ENCODE measurements at places on chromosomes 4 and X.

DNA sequence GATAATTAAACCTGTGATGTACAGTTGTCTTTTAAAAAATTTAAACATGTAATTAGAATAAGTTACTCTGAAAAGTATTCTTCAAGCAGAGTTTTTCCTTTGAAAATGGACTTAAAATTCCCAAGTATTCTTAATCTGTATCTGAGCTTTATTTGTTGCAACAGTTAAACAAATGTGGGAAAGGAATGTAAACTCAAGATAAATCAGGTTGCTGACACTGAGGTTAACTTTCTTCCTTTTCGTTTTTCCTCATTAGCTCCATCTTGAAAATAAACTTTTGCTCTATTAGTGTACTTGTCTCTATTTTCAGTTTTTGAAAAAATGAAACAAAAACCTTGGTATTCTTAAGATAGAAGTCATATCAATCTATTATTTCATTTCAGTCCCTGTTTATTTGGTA is 144.5 kb upstream of the BMPR1B start:
- H3K27me3 ChIP-seq: no peaks in the 10 kb centered on the region
- H3K4me1 ChIP-seq: no peaks in the 10 kb centered on the region
- H3K27ac ChIP-seq: no peak overlapping the region

DNA sequence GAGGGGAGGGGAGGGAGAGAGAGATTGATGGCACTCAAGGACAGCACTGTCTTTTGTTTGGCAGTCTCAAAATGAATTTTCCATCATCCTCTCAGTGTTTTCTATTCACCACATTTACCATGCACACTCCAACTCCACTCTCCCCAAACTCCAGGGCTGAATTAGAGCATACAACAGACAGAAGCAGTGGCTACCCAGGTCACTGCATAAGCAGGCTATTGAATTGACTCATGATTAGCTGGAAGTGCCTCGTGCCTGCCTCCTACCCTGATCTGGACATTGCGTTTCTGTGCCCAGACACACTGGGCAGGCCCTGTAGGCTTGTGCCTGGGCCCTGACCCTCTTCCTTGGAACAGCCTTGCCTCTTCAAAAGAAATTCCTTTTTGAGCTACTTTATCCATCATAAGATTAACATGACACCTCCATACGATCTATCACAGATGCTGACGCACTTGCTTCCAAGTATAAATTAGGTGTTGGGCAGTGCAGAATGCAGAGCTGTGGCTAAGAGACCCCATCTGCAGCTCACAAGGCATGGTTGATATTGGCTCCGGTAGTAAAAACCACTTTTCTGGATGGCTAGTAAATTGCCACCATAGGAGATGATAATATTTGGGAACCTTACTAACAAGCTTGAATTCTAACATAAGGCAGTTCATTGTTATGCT is 752.9 kb downstream of the RPA4 start:
- no peaks in the 10 kb centered on the region for H3K36me3 ChIP-seq
- no peak for DNase-seq
- no peaks in the 10 kb centered on the region for H3K4me1 ChIP-seq
- H3K4me3 ChIP-seq: no peak overlapping the region

GRCh38 chrX:68847172-68847571 is 18.4 kb downstream of the EFNB1 start:
- no peaks in the 10 kb centered on the region for H3K36me3 ChIP-seq
- H3K4me1 ChIP-seq: peaks cover 9% of the 10 kb centered on the region
- no peak overlapping the region for H3K27ac ChIP-seq
- H3K27me3 ChIP-seq: no peaks in the 10 kb centered on the region
- no peak for DNase-seq

GRCh38 chr4:141713771-141714445 is 77.5 kb downstream of the IL15 start:
- no peak for DNase-seq
- no peaks in the 10 kb centered on the region for H3K36me3 ChIP-seq
- no peaks in the 10 kb centered on the region for H3K4me1 ChIP-seq
- no peaks in the 10 kb centered on the region for H3K27me3 ChIP-seq

- H3K4me1 ChIP-seq: peaks cover 28% of the 10 kb centered on the region
- DNase-seq: no peak
Observed at GRCh38 chr4:185722029-185722316, 90.0 kb downstream of the SORBS2 start.

DNA sequence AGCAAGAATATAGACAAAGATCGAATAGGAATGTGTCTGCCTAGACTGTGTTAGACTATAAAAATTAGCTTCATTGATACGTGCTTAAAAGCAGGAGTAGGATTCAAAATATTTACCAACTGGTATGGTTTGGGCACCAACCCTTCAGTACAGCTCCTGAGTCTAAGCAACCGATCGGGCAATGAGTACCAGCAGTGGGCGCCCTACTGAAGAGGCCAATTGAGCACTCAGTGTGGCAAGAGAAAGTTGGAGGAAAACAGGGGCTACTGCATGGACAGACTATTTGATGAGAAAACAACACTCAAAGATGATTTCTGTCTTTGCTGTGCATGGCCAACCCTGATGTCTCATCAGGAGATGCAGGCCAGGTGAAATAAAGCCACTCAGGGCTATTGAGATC is 176.0 kb upstream of the NWD2 start:
- no peaks in the 10 kb centered on the region for H3K36me3 ChIP-seq
- H3K4me3 ChIP-seq: no peak overlapping the region
- H3K27ac ChIP-seq: no peak overlapping the region
- H3K4me1 ChIP-seq: no peaks in the 10 kb centered on the region
- no peaks in the 10 kb centered on the region for H3K27me3 ChIP-seq

DNA sequence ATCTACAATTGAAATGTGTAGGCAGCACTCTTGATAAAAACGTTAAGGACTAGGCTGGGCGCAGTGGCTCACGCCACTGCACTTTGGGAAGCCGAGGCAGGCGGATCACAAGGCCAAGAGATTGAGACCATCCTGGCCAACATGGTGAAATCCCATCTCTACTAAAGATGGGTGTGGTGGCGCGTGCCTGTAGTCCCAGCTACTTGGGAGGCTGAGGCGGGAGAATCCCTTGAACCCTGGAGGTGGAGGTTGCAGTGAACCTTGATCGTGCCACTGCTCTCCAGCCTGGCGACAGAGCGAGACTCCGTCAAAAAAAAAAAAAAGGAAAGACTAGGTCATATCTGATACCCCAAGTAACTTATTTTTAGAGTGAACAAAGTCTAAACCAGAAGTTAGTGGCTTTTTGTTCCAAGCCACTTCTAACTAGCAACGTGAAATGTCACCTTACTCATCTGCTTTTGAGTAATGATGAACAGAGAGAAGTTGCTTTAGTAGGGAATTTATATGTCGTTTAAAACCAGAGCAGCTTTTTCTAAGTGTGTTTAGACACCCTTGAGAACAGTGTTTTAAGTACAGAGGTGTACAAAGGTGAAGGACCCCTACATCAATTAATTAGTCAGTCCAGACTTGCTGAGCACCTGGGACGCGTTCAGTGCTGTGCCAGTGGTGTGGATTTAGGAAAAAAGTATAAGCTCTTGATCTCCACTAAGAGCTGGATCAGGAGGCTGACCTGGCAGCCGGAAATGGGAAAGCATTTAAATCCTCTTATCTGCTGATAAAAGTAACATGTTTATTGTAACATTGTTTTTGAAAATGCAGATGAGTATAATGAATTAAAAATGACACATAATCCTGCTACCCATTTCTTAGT is 23.5 kb downstream of the SPRY1 start:
- H3K4me3 ChIP-seq: no peak overlapping the region
- H3K27ac ChIP-seq: no peak overlapping the region
- no peaks in the 10 kb centered on the region for H3K27me3 ChIP-seq
- H3K4me1 ChIP-seq: peaks cover 8% of the 10 kb centered on the region
- no peaks in the 10 kb centered on the region for H3K36me3 ChIP-seq

DNA sequence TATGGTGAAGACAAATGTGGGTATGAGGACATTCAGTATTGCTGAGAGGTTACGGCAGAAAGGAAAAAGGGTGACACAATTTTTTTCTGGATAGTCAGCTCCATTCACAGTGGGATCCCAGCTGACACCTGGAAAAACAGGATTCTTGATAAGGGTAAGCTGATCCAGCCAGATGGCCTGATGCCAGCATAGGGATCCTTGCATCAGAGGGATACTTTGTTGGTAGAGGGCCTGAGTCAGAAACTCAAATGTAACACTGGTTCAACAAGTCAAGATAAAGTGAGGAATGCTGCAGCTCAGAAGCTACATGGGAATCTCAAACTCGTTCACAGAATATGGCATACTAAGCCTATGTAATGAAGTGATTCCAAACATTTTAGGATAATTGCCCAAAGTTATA is 726.7 kb downstream of the C4orf33 start:
- no peaks in the 10 kb centered on the region for H3K36me3 ChIP-seq
- H3K27ac ChIP-seq: no peak overlapping the region

DNA sequence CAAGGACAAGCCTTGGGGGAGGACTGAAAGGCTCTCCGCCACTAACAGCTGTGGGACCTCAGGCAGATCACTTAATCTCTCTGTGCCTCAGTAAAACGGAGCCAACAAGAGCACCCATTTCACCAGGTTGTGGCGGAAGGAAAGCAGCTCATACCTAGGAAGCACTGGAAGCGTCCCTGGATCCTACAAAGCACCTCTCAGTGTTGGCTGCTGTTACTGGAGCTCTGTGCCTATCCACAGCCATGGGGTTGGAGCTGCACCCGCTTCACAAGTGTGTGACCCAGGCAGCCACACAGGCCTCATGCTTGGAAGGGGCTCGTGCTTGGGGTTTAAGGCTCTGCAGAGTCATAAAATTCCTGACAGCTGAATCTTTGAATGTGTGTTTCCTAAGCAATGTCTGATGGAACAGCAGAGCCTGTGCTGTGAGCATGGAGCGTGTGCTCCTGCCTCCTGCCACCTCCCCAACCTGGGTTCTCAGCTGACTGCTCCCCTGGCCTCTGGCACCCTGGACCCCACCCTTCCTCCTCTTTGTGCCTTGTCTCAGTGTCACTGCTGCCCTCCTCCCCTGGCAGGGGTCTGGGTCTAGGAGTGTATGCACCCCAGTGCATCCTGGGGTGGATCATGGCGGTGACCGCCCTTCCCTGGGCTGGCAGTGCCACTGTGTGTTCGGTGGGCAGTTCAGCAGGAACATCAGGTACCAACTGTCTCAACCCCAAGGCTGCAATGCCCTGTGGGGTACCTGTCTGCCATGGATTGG is 14.4 kb upstream of the MAN2B2 start:
- peaks cover 40% of the 10 kb centered on the region for H3K27me3 ChIP-seq
- H3K4me3 ChIP-seq: no peak overlapping the region
- H3K4me1 ChIP-seq: peaks cover 27% of the 10 kb centered on the region
- no peak for DNase-seq

- H3K4me3 ChIP-seq: no peak overlapping the region
- no peaks in the 10 kb centered on the region for H3K4me1 ChIP-seq
- no peak overlapping the region for H3K27ac ChIP-seq
Observed at GRCh38 chrX:50648156-50648555, 165.8 kb downstream of the SHROOM4 start.

- no peak for DNase-seq
- H3K4me1 ChIP-seq: peaks cover 27% of the 10 kb centered on the region
- no peaks in the 10 kb centered on the region for H3K27me3 ChIP-seq
Observed at GRCh38 chrX:23896981-23897380, 10.8 kb downstream of the APOO start.

DNA sequence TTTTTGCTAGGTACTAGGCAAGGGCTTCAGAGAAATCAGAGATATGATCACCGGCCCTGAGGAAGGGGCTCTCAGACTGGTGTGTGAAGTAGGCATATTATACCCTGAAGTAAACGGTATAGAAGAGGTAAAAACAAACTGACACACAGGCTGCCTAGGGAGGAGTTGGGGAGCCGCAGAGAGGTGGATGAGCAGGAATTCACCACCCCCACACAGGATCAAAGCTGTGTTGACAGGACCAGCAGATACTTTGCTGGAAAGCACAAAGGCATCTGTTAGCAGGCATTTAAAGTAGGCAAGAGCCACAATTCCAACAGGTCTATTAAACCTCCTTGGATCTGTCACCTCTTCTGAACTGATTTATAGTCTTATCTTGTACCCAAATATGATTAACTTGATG is 71.8 kb upstream of the GPR34 start:
- no peaks in the 10 kb centered on the region for H3K4me1 ChIP-seq
- H3K27me3 ChIP-seq: no peaks in the 10 kb centered on the region
- H3K4me3 ChIP-seq: no peak overlapping the region
- DNase-seq: no peak

GRCh38 chr4:100929758-100930157 is 411.9 kb upstream of the EMCN start:
- H3K27me3 ChIP-seq: no peaks in the 10 kb centered on the region
- H3K27ac ChIP-seq: no peak overlapping the region
- H3K4me3 ChIP-seq: no peak overlapping the region

- no peak for DNase-seq
- H3K27ac ChIP-seq: no peak overlapping the region
- H3K4me3 ChIP-seq: no peak overlapping the region
- H3K4me1 ChIP-seq: no peaks in the 10 kb centered on the region
- H3K36me3 ChIP-seq: no peaks in the 10 kb centered on the region
- H3K27me3 ChIP-seq: no peaks in the 10 kb centered on the region
Observed at GRCh38 chr4:173564461-173564860, 34.4 kb upstream of the HAND2 start.

- peaks cover 13% of the 10 kb centered on the region for H3K4me1 ChIP-seq
- no peak for DNase-seq
- H3K27ac ChIP-seq: peak overlapping the region; percentile 69
- no peaks in the 10 kb centered on the region for H3K36me3 ChIP-seq
- H3K27me3 ChIP-seq: no peaks in the 10 kb centered on the region
- H3K4me3 ChIP-seq: no peak overlapping the region
Observed at GRCh38 chr4:184911310-184911709, 85.5 kb upstream of the ACSL1 start.

DNA sequence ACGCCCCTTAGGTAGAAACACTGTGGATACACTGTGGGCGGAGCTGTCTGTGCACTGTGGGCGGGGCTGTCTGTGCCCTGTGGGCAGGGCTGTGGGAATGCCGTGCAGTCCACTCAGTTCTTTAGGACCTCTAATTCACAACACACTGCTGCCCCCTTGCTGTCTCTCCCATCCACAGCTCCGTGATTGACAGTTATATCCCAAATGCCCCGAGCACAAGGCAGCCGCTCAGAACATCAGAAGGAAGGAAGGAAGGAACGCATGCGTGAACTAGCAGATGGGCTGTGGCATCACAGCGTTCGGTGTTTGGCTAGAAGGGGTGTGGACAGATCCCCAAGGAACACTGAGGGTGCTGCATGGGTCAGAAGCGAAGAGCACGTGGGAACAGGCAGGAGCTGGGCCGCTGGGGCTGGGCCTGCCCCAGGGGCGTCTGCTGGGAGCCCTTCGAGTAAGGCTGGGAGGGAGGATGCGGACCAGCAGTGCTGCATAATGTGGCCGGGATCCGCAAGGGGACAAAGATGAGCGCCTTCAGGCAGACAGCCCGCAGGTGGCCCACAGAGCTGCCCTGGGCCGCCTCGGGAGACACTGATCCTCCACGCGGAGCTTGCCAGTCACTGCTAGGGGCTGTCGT is 29.8 kb downstream of the ACOX3 start:
- peaks cover 15% of the 10 kb centered on the region for H3K4me1 ChIP-seq
- H3K27me3 ChIP-seq: no peaks in the 10 kb centered on the region
- no peak overlapping the region for H3K27ac ChIP-seq
- H3K4me3 ChIP-seq: no peak overlapping the region
- H3K36me3 ChIP-seq: peaks cover 75% of the 10 kb centered on the region
